Naive thymus-derived CD8-positive, alpha-beta T cell (primary cell): ENCODE measurements at places on chromosomes 16 and 17.

DNA sequence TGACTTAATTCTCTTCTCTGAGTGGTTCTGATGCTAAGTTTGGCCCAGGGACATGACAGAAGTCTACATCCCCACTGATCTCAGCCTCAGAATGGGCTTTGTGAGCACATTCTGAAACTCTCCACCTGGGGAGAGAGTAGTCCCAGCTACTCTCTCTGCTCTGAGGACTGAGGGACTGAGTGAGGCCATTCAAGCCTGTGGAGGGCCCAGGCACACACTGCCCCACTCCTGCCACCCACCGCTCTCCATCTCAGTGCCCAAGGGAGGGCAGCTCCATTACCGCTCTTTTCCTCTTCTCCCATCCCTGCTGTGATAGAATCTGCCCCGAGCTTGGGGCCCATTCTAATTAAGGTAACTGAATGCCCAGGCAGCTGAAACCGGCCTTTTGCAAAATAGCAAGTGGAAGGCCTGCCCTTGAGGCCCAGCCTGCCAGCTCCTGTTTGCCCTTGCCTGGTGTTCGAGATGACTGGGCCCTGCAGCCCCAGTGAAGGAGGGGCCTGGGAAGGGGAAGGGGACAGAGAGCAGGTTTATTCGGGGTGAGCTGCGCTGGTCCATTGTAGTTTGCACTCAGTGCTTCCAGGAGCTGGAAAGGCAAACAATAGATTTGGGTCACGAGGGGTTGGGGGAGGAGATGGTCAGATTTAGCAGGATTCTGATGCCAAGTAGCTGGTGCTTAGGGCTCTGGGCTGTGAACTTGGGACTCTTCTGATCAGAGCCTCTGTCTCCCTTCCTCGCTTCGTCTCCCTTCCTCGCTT is 76.2 kb downstream of the RAB11FIP4 start:
- DNase-seq, result no peak

GRCh38 chr17:38747463-38748148 is 530 bp downstream of the PCGF2 start:
- DNase-seq, result no peak

- DNase-seq, result no peak
These were observed 36.6 kb downstream of the TANC2 start for GRCh38 chr17:63002625-63003024.

DNA sequence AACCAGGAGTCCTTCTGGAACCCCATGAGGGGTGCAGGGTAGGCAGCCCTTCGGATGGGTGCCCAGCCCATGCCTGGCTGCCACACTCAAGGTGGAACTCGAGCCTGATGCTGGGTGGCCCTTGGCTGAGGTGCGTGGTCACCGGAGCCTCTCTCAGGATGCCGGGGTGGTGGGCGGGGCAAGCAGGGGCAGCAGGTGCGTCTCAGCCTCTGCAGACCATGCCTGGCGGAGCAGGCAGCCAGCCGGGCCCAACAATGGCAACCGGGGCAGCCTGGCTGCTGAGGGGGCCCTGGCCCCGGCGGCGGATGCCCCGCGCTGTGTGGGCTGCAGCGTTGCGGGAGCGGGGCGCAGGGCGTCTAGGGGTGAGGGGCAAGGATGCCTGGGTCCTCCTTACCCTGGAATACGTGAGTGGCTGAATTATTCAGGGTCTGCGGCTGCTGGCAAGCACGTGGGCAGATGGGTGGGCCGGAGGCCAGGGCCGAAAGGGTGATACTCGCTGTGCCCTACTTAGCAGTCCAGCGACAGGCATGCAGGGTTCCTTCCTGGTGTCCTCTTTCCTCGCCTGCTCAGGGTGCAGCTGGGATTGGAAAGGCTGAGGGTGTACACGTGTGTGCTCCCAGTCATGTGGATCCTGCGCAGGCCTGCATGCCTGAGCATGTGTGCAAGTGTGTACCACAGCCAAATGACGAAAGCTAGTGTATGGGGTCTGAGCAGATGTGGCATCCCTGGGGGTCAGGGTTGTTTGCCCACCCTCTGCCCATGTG is 14.6 kb downstream of the MYO15A start:
- no peak for DNase-seq

GRCh38 chr17:58317421-58318064 is 11.1 kb downstream of the TSPOAP1 start:
- peak; percentile 81 for DNase-seq

DNA sequence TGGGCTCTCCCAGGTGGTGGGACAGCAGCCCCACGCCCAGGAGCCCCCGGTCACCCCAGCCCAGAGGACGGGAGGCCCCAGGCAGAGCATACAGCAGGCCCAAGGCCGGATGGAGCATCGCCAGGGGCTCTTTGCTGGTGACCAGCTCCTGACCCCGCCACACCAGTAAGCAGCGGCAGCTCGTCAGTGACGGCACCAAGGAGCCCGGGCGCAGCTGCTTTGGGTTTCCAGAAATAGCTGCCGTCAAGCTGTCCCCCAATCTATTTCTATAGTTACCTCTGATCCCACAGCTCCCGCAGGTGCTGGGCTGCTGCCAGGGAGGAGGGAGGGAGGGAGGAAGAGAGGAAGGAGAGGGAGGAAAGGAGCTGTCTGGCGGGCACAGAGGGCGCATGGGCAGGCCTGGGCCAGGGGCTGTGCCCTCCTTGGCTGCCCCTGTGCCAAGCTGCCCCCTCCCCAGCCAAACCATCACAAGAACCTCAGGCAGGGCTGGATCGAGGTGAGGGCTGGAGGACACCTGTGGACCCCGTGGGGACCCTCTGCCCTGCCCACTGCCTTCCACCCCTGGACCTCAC is 10.8 kb upstream of the RASD1 start:
- no peak for DNase-seq

DNA sequence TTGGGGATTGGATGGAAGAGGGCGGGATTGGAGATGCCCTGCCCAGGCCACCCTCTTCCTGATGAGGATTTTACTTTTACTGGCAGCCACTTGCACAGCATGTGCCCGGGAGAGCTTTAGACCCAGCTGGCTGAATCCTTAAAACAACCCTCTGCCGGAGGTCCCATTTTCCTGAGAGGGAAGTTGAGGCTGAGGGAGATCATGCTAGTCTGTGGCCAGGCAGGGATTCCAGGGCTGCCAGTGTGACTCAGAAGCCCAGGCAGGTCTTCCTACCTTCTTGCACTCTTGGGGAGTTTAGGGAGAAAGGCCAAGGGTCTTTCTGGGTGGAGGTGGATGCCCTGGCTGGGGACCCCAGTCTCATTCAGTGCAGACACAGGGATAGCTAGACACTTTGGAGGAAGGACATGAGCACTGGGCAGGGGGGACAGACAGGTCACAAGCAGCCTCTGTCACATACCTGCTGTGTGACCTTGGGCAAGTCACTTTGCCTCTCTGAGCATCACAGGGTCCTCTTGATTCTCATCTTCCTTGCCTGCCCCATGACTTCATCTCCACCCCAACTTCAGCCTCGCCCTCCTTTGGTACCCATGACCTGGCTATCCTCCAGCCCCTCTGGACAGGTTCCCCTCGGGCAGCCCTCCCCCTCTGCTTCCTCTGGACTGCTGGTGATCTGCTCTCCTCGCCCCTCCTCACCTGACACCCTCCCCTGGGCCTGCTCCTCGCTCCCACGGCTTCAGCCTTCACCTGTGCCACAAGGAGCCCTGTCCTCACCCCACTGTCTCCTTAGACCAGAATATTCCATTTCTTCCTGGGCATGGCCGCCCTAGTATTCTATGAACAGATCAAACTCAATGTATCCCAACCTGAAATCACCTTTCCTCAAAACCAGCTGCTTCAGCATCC is 11.3 kb upstream of the DCAF7 start:
- no peak for DNase-seq

GRCh38 chr16:51056331-51056730 is 94.7 kb downstream of the SALL1 start:
- DNase-seq, result no peak

DNA sequence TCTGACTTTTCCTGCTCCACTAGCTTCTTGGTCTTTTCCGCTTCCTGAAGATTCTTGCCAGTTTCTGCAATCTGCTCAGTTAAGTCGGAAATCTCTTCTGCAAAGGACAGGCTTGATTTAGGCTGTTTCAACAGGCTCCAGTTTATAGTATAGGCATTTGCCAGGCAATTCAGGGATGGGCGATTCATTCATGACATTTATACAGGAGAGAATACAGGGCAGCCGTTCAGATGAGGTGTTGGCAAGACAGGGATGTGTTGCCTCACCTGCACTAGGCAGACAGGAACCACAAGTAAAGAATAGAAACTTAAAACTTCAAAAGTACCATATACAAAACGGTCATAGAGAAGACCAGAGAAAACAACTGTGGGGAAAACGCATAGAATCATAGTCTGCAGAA is 61.7 kb downstream of the MYH13 start:
- no peak for DNase-seq

DNA sequence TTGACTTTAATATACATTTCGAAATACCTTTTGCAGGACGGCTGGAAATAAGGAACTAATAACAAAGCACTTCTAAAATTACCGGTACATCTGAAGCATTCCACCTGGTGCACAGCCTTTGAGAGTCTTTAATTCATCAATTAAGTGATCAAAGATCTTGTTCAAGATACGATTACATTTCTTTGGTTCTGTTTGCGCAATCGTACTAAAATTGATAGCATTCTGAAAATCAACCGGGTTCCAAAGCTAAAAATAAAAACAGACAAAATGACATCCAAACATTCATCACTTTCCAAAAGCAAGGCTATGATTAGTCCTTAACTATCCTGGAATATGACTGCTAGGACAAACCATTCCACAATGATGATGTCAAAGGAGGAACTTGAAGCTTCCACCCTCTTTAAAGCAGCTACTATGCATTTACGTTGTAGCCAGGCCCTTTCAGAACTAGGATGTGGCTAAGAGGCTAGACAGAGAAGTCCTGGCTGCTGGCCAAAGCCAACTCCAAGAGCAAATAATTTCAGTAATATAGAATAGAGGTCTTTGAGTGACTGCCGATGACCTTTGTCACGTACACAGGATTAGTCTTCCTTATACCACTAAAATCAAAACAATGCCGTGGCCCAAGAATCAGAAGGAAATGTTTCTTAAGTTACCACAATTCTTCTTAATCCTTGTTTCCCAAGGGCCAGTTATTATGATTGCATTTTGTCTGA is 299.8 kb upstream of the PSMD7 start:
- no peak for DNase-seq

GRCh38 chr16:6204945-6205344 is 1107.3 kb upstream of the EEF2KMT start:
- no peak for DNase-seq

GRCh38 chr17:28812748-28813377 is 29.7 kb downstream of the FAM222B start:
- no peak for DNase-seq

DNA sequence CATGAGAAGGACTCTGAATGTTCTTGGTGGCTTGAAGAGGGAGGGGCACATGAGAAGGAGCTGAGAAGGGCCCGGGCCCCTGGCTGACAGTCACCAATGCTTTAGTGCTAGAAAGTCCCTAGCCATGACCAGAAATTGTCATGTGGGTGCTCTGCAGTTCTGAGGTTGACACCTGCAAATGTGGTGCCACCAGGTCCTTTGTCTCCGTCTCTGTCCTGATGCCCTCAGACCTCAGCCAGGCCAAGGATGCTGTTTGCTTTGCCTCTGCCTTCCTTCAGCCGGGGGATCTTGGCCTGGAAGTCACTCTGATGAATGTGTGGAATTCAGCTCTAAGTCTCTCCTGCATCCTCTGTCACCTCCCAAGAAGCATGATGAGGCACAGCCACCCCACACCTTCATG is 63.6 kb downstream of the TNFRSF13B start:
- DNase-seq, result no peak

DNA sequence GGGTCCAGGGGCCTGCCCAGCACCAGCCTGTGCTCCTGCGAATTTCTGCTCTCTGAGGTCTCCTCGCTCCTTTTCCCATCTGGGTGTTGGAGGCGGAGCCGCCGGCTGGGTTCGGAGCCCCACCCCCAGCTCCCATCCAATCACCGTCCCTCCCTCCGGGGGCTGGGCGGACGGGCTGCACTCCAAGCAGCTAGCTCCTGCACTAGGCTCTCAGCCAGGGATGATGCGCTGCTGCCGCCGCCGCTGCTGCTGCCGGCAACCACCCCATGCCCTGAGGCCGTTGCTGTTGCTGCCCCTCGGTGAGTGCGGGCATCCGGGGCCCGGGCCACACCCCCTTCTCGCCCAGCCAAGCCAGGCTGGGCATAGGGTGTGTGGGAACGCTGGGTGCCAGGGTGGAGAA is at the start of gene NRN1L:
Gene NRN1L, plus strand, starts transcription at position 202 of the 400 bp plus-strand sequence. Its CDS starts 19 bp downstream, at position 221.
- no peak for DNase-seq

GRCh38 chr17:43740541-43740940 is 18.1 kb downstream of the SOST start:
- DNase-seq, result no peak

GRCh38 chr16:31085873-31086628 is 2.7 kb downstream of the PRSS53 start:
- no peak for DNase-seq

- no peak for DNase-seq
These were observed 30.3 kb downstream of the RCVRN start for GRCh38 chr17:9874722-9875121.

GRCh38 chr17:31549525-31550388 is 158.3 kb downstream of the RAB11FIP4 start:
- peak; percentile 74 for DNase-seq

DNA sequence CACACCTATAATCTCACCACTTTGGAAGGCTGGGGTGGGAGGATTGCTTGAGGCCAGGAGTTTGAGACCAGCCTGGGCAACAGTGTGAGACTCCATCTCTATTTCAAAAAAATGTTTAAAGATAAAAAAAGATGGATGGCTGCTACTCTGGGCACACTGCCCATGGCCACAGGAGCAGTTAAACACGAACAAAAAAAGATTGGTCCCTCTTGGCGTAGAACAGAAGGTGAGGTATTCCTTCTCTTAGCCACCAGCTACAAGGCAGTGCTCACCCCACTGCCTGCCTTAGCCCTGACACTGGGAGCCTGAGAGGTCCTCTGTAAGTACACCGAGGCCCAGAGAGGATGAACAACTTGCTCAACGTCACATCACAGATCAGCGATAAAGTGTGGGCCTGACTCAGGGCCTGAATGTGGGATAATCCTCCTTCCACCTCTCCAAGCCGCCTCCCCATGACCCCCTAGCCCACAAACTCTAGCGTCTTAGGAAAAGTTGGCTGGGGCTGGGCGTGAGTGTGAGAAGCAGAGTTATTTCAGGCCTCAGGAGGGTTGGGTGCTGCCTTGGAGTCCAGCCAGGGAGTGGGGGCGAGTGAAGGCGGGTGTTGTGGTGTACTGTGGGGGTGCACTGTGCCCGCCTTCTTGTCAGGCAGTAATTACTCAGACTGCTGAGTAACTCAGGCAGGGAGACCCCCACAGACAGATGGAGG is 2.3 kb upstream of the DPH1 start:
- no peak for DNase-seq

DNA sequence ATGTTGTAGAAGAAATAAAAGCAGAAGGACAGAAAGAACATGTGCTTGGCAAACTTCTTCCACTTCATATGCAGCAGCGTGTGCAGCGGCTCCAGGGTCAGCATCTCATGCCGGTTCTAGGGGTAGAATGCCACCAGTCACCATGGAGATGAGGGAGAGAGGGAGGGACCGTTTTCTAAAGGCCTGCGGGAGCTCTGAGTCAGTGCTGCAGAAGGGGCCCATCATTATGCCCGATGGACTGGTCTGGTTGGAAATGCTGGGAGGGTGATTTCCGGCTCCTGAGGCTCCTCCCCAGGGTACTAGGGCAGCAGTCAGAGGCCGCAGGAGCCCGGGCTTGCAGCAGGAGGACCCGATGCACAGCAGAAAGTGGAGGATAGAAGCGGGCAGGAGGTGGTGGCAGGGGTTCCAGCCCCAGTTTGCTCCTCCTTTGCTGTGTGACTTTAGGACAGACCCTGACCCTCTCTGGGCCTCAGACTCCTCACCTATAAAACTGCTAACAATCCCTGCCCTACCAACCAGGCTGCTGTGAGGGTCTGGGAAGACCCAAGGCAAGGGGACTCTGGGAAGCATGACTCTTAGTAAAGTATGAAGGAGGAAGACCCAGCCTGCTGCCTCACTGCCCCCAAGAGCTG is 28.6 kb downstream of the TRPV3 start:
- no peak for DNase-seq

- no peak for DNase-seq
These were observed 32.4 kb downstream of the IL21R start for GRCh38 chr16:27434141-27435051.
